ENCODE measurements at places on chromosomes 13 and 19.
A peak's percentile ranks its signal among the peaks of the same experiment; 100 is the strongest.

DNA sequence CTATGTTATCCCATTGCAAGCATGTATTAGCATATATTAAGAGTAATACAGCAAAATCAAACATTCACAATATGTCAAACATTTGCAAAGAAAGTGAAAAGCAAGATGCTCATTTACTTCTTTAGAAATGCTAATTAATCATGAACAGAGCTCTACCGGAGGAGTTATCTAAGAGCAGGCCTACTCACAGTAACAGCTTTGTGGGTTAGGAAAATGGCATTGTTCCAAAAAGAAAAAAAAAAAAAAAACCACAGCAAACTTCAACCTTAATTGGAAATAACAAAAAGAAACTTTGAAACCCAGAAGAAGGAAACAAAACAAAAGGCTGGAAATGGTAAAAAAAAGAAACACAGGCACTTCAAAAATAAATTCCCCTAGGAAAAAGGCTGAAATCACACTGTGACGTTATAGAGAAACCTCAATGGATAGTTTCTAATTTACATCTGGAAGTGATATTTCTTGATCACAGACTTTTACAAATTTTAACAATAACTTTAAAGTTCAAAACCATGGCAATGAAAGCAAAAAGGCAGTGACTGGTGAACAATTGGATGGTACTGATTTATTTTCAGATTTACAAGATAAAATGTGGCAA, 1236.8 kb upstream of the SPRY2 start:
- peak; percentile 5 for DNase-seq

GRCh38 chr13:37666036-37666435, 67.5 kb upstream of the POSTN start:
- no peak for DNase-seq

DNA sequence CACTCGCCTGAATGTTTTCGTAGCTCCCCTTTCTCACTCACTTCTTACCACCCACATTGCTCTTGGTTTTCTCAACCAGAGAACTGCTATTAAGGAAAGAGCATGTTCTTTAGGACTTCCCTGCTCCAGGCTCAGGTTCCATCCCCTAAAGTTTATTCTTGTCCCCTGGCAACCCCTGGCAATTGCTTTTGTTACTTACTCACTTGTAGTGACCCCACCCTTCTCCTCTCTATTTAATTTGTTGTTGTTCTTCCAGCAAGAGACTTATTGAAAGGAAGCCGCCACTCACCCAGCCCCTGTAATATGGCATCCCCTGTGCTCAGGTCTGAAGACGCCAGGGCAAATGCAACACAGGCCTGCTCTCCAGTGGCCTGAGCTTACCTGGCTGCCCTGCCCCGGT, 233.7 kb upstream of the SOX21 start:
- no peak for DNase-seq

- DNase-seq, result no peak
Measured at GRCh38 chr19:3409346-3410064, 43.1 kb downstream of the NFIC start.

- DNase-seq, result no peak
Measured at GRCh38 chr13:76863022-76863421, 23.2 kb downstream of the KCTD12 start.

DNA sequence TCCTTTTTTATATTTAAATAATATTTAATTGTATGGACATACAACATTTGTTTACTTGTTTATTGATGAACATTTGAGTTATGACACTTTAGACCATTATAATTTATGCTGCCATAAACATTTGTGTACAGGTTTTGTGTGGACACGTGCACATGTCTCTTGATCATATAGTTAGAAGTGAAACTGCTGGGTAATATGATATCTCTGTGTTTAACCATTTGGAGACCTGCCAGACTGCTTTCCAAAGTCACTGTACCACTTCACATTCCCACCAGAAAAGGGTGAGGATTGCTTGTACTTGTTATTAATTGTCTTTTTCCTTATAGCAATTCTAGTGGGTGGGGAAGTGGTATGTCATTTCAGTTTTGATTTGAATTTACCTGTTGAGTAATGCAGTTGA, 145.6 kb upstream of the KLHL1 start:
- no peak for DNase-seq

DNA sequence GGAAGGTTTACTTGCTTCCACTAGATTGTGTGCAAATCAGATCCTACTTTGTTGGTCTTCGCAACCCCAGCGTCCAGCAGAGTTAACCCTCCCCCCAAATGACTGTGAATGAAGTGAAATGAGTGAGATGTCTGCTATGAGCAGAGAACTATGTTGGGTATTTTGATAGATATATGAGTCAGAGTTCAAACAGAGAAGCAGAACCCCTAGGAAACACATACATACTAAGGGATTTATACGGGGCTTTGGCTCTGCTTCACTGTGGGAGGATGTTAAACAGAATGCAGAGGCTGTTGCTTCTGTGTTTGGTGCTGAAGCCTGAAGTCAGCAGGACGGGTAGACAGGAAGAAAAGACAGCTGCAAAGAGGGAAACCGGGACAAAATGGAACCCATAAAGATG, 197.0 kb downstream of the MZT1 start:
- DNase-seq, result no peak

- no peak for DNase-seq
Measured at GRCh38 chr13:83881140-83881684, 1.1 kb downstream of the SLITRK1 start.

DNA sequence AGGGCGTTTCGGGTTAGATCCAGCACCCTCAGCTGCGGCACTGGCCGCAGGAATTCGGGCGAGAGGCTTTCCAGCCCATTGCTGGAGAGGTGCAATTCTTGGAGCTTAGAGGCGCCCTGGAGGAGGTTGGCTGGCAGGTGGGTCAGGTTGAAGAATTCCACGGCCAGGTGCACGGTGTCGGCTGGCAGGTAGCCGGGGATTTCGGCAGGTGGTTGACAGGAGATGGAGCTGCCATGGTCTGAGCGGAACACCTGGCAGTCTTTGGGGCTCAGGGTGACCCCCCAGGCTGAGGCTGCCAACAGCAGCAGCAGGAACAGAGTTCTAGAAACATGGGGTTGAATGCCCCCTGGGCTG, 1.3 kb downstream of the LRG1 start:
- DNase-seq, result no peak

DNA sequence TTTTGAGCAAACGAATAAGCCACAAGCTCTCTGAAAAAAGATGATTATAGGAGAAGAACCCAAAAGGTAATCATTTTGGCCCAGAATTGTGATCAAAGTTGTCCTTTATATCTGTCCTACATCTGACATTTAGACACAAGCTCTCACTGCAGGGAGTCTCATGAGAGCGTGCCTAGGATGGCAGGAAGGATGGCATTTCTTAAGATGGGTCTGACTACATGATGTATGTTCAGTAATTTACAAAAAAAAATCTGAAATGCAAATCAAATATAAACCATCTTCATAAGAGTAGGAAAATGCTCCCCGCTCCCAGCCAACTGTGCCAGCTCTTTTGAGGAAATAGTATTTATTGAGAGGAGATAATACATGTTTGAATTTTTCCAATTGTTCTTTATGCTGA, 81.0 kb upstream of the MBNL2 start:
- DNase-seq, result no peak

DNA sequence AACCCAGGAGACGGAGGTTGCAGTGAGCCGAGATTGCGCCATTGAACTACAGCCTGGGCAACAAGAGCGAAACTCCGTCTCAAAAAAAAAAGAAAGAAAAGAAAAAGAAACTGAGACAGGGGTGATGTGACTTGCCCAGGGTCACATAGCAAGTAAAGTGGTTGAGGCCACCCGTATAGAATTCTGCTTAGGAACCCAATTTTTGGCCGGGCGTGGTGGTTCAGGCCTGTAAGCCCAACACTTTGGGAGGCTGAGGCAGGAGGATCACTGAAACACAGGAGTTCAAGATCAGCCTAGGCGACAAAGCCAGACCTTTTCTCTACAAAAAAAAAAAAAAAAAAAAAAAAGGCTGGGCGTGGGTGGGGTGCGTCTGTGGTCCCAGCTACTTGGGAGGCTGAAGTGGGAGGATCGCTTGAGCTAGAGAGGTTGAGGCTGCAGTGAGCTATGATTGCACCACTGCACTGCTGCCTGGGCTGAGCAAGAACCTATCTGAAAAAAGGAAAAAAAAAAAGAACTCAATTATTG, 1.3 kb downstream of the SNRPA start:
- no peak for DNase-seq

- peak; percentile 95 for DNase-seq
Measured at GRCh38 chr19:45767410-45767880, 1.6 kb downstream of the SIX5 start.

DNA sequence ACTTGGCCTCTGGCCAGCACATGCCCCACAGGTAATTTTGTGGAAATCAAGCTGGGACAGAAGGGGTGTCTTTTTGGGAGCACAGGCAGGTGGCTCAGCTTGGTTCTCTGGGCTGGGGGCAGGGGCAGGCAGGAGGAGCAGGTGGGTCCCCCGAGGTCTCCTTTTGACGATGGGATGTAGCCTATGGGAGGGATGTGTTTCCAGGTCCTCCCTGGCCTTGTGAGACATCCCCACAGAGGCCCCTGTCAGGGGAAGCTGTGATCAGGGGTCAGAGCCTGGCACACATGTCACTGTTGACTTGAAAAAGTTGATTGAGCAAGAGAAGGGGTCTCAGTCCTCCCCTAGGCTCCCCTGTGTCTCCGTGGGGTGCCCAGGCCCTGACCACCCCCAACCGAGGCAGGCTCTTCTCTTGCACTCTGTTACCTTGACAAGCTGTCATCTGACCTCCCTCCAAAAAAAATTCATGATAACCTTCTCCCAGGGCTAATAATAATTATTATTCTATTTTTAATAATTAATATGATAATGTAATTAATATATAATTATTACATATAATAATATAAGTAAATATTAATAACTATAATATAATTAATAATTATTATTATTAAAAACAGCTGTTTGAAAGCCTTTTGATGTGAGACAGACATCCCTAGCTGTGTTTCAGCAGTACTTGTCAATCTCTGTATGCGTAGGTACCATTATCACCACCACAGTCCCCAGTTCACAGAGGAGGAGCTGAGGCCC, 116.2 kb downstream of the ZDHHC20 start:
- no peak for DNase-seq

- no peak for DNase-seq
Measured at GRCh38 chr13:62093984-62094780, 678.5 kb upstream of the PCDH20 start.

GRCh38 chr19:10452726-10453618, 32.6 kb downstream of the PDE4A start:
- DNase-seq, result no peak

GRCh38 chr13:28041501-28041900, 53.0 kb upstream of the URAD start:
- DNase-seq, result no peak

- no peak for DNase-seq
Measured at GRCh38 chr19:5681391-5682106, 722 bp downstream of the HSD11B1L start.

DNA sequence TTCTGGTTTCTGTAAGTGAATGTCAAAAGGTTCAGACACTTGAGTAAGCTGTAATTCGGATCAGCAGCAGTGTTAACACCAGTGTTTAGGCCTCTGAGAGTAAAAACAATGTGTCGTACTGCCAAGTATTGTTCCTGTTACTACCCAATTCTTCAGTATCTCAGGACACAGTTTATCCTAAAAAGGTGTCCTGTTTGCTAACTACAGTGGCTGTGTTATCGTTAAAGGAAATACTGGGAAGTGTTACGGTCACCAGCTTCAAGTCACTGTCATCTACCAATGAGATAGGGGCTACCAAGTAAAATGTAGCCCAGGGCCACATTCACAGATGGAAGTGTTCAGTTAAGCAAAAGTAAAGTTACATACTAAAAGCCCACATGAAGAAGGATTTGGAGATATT, 2.3 kb upstream of the UPF3A start:
- no peak for DNase-seq

DNA sequence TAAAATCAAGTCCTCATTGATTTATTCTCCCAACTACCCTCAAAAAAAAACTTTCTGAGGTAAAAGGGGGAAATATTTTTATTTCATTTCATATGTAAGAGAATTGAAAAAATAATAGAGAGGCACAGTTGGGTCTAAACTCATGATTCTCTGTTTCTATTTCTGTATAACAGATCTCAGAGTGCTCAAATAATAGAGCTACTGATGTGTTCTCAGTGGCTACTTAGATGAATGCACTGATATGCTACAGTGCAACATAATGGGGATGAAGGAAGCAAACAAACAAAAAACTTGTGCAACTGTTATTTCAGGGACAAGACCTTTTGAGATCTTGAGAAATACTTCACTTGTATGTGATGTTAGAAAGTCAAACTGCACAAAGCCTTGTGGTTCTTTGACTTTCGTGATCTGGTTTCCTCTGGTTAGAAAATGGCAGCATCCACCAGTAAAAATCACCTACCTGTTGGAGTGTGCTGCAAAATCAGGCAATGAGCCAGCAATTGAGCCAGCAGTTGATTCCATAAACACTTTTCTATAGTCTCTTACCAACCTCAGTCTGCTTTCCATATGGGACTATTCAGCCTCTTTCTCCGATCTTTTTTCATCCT, 9.7 kb upstream of the DACH1 start:
- DNase-seq, result no peak

GRCh38 chr13:108877300-108877699, 247.9 kb downstream of the MYO16 start:
- peak; percentile 20 for DNase-seq

DNA sequence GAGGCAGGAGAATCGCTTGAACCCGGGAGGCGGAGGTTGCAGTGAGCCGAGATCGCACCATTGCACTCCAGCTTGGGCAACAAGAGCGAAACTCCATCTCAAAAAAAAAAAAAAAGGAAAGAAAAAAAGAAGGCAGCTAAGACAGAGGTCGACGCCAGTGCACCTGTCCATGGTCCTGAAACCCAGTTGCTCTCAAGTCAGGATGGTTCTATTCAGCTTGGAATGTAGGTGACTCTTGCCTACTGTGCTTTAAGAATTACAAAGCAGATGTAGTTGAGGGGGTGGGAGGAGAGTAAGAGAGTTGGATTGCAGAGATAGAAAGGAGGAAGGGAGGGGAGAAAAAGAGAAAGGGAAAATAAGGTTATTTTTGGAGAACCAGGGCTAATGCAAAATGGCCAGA, 18.7 kb downstream of the CACNG7 start:
- DNase-seq, result peak; percentile 91

- peak; percentile 11 for DNase-seq
Measured at GRCh38 chr19:30565636-30566035, 193.5 kb downstream of the ZNF536 start.
